Heart right ventricle (tissue), 16 donors: ENCODE measurements at places on chromosomes 1 and 21.
A peak's percentile ranks its signal among the peaks of the same experiment; 100 is the strongest.

DNA sequence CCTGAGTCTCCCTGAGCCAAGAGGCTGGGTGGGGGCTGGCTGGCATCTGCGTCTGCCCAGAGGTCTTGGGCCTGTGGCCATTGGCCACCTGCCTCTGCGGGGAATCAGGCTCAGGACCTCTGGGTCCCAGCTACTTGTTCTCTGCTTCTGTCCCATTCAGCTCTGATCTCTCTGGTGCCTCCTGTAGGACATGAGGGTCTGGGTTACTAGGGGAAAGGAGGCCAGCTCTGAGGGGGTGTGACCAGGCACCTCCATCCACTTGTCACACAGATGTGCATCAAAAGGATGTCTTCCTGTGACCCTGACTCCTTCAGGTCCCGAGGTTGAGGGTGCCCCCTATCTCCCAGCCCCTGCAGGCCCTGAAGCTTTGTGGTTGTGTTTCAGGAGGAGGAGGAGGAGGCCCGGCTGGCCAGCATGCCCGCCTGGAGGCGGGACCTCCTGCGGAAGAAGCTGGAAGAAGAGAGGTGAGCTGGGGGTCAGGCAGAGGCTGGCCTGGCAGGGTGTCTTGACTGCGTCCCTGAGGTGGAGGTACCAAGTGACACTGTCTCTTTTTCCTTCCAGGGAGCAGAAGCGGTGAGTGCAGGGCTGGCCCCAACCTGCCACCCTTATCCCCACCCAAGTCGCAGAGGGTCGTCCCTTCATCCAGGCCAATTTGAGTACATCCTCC is 9.0 kb downstream of the TNFRSF25 start:
- H3K27me3 ChIP-seq: peaks cover 73% of the 10 kb centered on the region
- peaks cover 14% of the 10 kb centered on the region for H3K4me1 ChIP-seq
- peaks cover 10% of the 10 kb centered on the region for H3K36me3 ChIP-seq
- DNase-seq: no peak

- no peak overlapping the region for H3K4me3 ChIP-seq
- peak; percentile 60 for DNase-seq
- H3K27ac ChIP-seq: peak overlapping the region; percentile 42
- H3K27me3 ChIP-seq: no peaks in the 10 kb centered on the region
- H3K4me1 ChIP-seq: peaks cover 11% of the 10 kb centered on the region
- H3K36me3 ChIP-seq: no peaks in the 10 kb centered on the region
Measured at GRCh38 chr21:41207401-41208375, 39.7 kb downstream of the BACE2 start.

- H3K27me3 ChIP-seq: no peaks in the 10 kb centered on the region
- H3K4me3 ChIP-seq: no peak overlapping the region
- peaks cover 51% of the 10 kb centered on the region for H3K4me1 ChIP-seq
- DNase-seq: no peak
Measured at GRCh38 chr1:19400192-19400611, 85.1 kb downstream of the CAPZB start.

DNA sequence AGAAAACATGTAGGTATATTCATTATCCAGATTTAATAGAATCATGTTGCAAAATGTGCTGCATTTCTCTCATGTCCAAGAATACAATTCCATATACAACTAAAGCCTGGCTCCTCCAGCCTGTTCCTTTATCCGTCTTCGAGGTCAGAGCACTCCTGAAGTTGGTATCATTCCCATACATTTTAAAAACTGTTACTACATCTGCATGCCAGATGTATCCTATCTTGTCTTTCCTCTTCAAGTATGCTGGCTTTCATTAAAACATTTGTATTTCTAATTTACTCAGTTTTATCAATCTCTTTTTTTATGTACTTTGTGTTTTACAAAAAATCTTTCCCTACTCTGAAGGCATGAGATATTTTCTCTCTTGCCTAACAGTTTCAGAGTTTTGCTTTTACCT is 536.6 kb upstream of the USP24 start:
- H3K36me3 ChIP-seq: no peaks in the 10 kb centered on the region
- DNase-seq: no peak
- no peak overlapping the region for H3K4me3 ChIP-seq
- H3K27me3 ChIP-seq: no peaks in the 10 kb centered on the region
- no peaks in the 10 kb centered on the region for H3K4me1 ChIP-seq

GRCh38 chr1:152907686-152908601 is at the start of gene IVL:
TSS of gene IVL (plus strand) at chr1:152908546. CDS start at chr1:152909798, 1,252 bp downstream.
- H3K36me3 ChIP-seq: no peaks in the 10 kb centered on the region
- DNase-seq: no peak
- H3K4me3 ChIP-seq: no peak within 1 kb of the TSS
- no peaks in the 10 kb centered on the region for H3K4me1 ChIP-seq
- no peak within 1 kb of the TSS for H3K27ac ChIP-seq
- peaks cover 25% of the 10 kb centered on the region for H3K27me3 ChIP-seq

- no peak overlapping the region for H3K27ac ChIP-seq
- no peaks in the 10 kb centered on the region for H3K27me3 ChIP-seq
- DNase-seq: no peak
- H3K4me3 ChIP-seq: no peak overlapping the region
Measured at GRCh38 chr1:206850401-206850800, 15.0 kb upstream of the IL20 start.

- DNase-seq: no peak
- no peak overlapping the region for H3K4me3 ChIP-seq
- H3K36me3 ChIP-seq: no peaks in the 10 kb centered on the region
- no peaks in the 10 kb centered on the region for H3K4me1 ChIP-seq
Measured at GRCh38 chr1:71899881-71900280, 382.5 kb downstream of the NEGR1 start.

GRCh38 chr1:4614371-4615137 is 39.9 kb upstream of the AJAP1 start:
- no peak overlapping the region for H3K4me3 ChIP-seq
- H3K36me3 ChIP-seq: no peaks in the 10 kb centered on the region
- no peak overlapping the region for H3K27ac ChIP-seq
